Amniotic stem cell (primary cell): ENCODE measurements at places on chromosomes 16 and 17.

GRCh38 chr17:44219108-44219615, 313 bp downstream of the UBTF start:
- no peak for DNase-seq

DNA sequence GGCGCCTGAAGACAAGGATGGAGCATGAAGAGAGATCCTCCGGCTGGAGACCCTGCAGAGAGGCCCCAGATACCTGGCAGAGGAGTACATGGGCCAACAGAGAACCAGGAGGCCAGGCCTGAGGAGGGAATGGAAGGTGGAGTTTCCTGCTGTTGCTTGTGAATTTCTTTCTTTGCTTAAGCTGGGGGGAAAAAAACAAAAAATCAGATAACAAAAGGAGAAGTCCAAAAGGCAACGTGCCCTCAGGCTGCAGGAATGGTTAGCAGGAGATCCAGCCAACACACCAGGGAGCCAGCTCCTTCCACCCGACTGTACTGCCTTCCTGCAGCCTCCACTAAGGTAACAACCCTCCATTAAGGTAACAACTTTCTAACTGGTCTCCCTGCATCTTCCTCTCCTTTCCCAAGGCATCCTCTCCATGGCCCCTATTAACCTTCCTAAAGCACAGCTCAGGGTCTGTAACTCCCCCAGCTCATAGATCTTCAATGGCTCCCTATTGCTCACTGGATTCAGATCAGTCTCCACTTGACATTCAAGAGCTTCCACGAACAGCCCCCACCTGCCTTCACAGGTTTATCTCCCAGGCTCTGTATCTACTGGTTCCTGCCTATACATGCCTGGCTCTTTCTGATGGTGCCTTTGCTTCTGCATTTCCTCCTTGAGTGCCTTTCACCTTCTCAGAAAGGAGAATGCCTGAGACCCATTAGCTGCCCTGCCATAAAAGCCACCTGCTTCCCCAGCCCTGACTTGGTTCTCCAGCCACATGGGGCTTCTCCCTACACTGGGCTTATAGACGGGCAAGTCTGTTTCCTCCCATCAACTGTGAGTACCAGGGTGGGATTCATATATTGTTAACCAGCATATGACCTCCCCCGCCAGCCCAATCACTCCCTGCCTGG, 725 bp upstream of the ARL5C start:
- DNase-seq: no peak

DNA sequence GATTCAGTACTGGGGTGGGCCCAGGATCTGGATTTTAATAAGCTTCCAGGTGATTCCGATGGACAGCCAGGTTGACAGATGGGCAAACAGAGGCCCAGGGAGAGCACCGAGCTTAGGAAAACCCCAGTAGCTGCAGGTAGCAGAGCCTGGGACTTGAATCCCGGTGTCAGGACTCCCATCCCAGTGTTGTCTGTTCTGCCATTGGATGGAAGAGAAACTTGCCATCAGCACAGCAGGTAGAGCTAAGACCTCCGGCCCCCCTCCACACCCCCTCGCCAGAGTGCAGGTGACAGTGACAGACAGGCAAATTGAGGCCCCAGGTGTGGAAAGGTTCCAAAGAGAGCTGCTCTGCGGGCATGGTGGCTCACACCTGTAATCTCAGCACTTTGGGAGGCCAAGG, 12.4 kb downstream of the KATNB1 start:
- DNase-seq: no peak

DNA sequence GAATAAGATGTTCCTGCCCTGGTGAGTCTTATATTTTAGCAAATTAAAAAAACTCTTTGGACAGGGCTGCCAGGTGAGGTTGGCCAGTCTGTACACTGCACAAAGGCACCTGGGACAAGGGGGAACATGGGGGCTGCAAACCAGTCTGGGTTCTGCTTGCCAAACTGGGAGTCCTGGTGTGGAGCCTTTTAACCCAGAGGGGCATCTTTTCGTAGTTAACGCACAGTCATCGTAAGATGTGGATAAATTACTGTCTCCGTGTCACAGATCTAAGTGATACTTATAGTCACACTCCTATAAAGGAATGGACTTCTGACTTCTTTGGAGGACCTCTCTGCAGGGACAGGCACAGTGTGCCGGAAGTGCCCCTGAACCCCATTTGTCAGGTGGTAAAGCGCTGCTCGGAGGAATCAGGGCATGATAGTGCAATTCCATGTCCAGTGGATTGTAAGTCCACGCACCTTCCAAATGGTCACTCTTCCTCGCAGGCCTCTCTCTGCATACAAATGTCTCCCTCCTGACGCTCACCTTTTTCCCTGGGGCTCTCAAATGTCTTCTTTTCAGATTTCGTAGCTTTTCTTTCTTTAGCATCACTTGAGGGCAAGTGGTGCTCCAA, 14.7 kb downstream of the DEXI start:
- DNase-seq: no peak

DNA sequence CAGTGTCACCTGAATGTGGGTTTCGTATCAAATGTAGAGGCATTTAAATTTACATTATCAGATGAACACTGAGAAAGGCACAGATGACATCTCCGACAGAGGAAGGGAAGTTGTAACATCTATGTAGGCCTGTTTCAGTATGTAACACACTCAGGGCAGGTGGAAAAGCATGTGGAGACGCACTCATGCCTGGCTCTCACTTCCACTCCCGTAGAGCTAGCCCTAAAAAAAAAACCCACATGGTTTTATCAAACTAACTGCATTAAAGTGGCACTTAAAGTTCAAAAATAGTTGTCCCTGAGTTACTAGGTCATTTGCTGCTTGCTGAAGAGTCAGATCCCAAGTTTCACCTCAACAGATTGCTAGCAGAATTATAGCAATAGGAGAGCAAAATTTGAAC, 6.1 kb upstream of the ANKFY1 start:
- DNase-seq: no peak

- no peak for DNase-seq
Measured at GRCh38 chr17:82234211-82235055, 5.6 kb downstream of the SLC16A3 start.
